ENCODE measurements at places on chromosomes 12 and 14.
A peak's percentile ranks its signal among the peaks of the same experiment; 100 is the strongest.

DNA sequence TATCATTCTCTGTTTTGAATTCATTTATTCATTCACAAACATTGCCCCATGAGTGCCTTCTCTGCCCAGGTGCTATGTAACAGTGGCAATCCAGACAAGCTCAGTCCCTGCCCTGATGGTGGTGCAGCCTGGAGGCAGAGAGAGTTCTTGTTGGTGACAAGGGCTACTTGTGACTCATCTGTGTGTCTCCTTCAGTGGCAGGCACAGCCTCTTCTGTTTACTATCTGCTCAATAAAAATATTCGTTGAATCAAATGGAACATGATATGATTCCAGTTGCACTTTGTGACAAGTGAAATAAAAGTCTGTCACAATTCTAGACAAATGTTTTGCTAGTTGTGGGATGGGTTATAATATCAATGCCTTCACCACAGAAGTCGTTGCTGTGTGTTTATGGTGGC lies 20.6 kb upstream of the CPM start:
- DNase-seq, result no peak

DNA sequence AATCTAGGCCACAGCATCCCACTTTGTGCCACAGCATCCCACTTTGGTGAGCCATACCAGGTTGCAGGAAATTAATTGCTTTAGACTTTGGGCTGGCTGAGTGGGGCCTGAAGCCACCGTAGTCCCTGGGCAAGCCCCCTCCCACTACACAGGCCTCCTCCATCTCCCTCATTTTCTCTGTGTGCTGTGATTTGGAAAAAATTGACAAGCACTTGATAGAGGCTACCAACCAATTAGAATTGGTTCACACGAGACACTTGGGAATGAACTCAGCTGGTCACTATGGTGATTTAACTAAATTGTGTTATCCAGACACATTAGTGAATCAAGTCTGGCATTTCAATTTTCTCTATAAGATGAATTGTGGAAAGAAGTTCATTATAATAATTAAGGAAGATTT lies 481.1 kb downstream of the DIO2 start:
- no peak for DNase-seq

DNA sequence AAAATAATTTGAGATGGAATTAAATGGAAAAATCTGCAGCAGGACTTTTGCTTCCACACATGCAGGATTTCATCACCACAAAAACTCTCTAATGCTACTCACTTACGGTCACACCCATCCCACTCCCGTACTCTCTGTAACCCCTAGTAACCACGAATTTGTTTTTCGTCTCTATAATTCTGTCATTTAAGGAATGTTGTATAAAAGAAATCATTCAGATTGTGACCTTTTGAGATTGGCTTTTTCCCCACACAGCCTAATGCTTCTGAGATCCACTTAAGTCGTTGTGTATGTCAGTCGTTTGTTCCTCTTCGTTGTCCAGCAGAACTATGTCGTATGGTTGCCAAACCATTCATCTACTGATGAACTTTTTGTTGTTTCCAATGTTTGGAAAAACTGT lies 19.8 kb upstream of the PZP start:
- no peak for DNase-seq

DNA sequence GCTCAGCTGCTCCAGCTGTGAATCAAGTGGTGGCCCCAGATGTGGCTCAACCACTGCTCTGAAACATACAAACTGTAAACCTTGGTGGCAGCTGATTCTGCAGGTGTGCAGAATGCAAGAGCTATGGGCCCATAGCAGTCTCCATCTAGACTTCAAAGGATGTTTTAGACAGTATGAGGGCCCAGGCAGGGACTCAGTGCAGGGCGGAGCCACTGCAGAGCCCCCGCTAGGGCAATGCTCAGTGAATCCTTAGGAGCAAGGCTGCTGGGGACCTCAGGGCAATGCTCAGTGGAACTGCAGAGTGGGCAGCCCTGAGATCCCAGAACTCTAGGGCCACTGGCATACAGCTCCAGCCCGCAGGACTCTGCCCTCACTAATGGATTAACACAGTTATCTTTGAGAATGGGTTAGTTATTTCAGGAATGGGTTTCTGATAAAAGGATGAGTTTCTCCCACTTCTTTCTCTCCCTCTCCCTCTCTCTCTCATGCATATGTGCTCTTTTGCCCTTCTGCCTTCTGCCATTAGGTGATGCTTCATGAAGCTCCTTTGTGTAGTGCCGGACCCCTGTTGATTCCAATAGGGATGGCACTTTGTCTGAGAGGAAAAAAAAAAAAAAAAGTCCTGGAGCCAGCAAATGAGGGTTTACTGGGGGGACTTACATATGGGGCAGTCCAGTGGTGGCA lies 48.4 kb upstream of the JDP2 start:
- no peak for DNase-seq

DNA sequence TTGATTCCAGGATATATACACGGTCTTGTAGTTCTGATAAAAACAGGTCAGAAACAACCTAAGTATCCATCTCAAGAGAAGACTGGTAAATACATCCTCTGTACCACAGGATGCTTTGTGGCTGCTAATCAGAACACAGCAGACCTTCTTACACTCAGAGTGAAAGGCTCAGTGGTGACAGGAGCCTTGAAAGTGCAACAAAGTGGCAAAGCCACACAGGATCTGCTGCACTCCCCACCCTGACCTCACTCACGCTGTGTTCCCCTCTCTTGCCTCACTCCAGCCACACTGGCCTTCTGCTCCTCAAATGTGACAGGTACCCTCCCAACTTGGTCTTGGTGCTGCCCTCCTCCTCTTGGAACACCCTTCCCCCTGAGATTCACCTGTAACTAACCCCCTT lies 98.1 kb upstream of the GRIP1 start:
- no peak for DNase-seq

DNA sequence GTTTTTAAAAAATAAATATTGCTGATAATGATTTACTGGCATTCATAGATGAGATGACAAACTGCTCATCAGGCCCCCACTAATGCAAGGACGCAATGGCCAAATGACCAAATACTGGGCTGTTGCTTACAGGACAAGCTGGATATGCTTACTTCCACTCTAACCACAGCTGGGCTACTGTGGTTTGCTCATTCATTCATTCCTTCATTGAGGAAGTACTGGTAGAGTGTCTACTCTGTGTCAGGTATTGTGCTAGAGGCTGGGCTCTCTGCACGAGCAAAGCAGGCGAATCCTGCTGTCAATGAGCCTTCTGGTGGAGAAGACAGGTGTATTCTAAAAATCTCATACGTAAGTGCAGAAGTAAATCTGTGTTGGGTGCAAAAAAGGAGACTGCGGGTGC lies 113.3 kb upstream of the SLC38A2 start:
- DNase-seq, result no peak

DNA sequence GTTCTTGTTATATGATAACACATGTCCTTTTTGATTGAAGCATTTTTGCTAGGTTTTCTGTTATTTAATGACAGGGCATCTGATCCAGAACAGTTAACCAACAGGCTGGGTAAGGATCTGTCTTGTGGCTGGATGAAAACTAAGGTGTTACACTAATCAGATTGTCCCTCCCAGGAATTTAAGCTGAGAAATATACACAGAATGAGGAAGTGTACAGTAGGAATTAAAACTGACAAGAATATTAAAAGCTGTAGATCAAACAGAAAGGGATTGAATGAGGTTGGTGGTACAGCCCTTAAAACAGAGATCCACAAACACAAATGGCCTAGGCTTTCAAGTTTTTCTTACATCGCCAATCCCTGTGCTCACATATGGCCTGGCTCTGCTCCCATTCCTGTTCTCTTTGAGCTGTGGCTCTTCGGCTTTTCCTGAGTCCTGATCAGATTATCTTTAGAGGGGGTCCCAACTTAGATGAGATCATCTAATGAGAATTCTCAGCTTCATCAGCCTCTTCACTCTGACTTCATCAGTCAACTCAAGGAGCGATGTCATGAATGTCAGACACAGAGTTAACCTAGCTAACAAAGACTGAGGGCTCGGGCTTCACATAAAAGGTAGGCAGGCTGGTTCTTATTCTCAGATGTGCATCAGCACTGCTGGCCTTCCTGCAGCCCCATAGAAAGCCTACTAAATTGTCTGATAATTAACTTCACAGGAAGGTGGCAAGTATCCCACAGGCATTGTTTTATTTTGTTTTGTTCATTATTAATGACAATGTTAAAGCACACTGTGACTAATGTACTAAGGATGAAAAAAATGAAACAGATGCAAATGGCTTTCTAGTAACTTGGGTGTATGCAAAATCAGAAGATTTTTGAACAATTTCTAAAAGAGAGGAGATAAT lies 11.4 kb downstream of the PYGL start:
- no peak for DNase-seq

DNA sequence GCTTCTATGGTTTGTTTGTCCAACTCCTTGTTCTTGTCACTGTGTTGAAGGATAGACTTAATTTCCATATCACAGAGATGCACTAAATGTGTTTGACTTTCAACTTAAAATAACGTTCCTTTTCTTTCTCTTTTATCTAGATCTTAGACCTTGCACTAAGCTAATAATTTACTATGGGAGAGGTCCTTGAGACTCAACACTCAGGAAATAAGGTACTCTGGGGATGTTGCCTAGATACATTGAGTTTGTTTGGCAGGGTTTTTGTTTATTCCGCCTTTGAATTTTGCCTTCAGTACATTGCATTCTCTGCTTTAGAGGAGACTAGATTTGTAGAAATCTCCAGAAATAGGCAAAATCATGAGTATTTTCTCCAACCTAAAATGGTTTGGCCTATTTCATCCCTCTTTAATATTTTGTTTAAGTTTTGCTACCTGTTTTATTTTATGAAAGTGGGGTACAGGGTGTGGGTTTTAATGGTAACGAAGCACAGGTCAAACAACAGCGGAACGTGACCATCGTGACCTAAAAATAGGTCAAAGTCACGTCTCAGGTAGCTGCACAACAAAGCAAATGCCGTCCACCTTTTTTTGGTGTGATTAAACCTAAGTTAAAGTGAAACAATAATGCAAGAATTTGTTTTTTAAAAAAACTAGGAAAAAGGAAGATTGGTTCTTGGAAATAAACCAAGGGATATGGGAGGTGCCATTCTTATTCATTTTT lies 115.3 kb upstream of the CPSF6 start:
- no peak for DNase-seq

- no peak for DNase-seq
Measured at GRCh38 chr14:92652413-92653151, 95.8 kb downstream of the LGMN start.

DNA sequence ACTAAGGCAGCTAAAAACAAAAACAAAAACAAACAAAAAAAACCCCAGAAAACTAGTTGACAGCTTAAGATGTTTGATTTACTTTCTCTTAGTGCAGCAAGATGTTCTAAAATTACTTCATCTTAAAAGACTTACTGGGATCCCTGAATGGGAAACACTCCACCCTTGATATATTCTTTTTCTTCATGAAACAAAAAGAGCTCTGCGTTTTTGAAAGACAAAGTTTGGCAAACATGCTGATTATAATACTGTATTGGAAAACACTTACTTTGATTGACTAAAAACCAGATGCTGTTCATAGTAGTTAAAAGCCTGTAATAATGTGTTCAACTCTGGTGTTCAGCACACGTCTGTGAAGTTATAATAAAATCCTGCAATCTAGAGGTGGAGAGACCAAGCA lies 136.8 kb downstream of the SRGAP1 start:
- DNase-seq, result no peak

DNA sequence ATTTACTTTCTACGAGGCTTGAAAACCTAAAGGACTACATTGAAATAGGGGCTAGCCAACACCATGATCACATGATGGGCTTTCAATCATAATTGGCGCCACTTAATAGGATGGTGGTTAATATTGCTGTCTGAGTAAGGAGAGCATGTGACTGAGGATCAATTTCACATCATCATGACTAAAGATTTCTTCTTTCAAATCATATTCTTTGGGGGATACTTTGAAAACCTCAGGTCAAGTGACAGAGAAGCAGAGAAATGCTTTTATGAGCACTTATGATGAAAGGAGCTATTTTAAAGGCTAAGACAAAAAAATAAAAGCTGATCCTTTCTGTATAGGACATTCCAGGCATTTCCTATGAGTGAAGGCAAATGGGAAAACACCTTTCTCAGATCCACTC lies 42.9 kb upstream of the KRAS start:
- no peak for DNase-seq

DNA sequence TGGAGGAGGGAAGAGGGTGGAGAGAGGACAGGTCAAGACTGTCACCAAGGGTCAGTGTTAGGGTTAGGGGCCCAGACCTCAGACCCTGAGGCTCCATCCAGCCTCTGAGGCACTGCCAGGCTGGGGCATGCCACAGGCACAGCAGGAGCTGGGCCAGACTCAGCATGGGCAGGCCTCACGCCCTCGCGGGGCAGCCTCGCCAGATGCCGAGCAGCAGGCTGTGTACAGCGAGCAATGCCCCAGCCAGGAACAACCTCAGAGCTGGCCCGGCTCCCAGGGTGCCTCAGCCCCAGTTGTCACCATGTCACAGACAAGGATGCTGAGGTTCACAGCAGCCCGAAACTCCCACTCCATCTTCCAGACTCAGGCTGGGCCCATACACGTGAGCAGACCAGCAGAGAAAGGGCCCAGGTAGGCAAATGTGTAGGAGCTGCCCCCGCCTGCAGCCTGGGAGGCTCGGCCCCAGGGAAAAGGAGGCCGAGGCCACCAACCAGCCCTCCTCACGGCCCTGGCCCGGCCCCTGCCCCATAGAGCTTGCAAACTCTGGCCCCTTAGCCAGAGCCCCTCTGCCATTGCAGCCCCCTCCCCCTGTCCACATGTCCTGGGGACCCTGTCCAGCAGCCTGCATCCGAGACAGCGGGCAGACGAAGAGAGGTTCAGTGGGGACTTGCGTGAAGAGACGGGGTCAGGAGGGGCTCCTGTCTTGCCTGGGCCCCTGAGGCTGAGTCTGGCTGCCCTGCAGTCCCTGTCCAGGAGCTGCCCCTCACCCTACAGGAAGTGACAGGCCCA lies 7.5 kb downstream of the C14orf180 start:
- peak; percentile 72 for DNase-seq

DNA sequence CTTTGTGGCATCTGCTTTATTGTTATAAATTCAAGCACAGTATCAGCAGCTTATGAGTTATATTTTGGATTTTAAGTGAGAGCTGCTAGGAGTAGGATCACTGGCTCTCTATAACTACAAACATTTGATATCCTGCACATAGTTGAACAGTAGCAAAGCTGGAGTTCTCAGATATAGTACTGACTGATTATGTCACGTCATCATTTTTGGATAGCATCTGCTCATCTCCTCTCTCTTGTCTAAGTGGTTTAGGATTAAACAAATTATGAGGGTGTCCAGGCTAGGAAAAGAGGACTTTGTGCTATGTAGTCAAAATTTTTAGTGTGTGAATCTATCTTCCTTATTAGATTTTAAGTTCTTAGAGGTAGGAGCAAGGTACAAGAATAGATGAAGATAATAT lies 18.4 kb downstream of the PPP4R4 start:
- no peak for DNase-seq

Data from left cardiac atrium (tissue), 4 donors.